ENCODE measurements at places on chromosomes 4 and X. TPM values are rescaled to one million over a fixed set of nuclear protein-coding genes. Genes with fewer than 3 reads are reported as not detected.

Gene NXF2
- total RNA-seq, result not detected

Gene CFI
- 2.2 TPM for total RNA-seq

Gene VCX3B
- 0.93 TPM for total RNA-seq

Gene TRAPPC11
- 31.7 TPM for total RNA-seq

Gene NFXL1
- total RNA-seq, result 15.5 TPM

Gene OTUD4
- total RNA-seq, result 44.2 TPM

Gene SMC1A
- total RNA-seq, result 162 TPM

Gene PCDH11X
- total RNA-seq, result not detected

Gene RPGR
- not detected for total RNA-seq

Gene SPANXB1
- total RNA-seq, result 31.4 TPM

- H3K27ac ChIP-seq, result no peak overlapping the region
- H3K36me3 ChIP-seq, result no peaks in the 10 kb centered on the region
- H3K4me1 ChIP-seq, result no peaks in the 10 kb centered on the region
- no peak for DNase-seq
- no peak overlapping the region for H3K4me3 ChIP-seq
- H3K27me3 ChIP-seq, result no peaks in the 10 kb centered on the region
Measured at GRCh38 chr4:147960971-147961370, 229.1 kb downstream of the ARHGAP10 start.

GRCh38 chrX:105653891-105654290, 168.4 kb upstream of the NRK start:
- H3K27ac ChIP-seq, result no peak overlapping the region
- H3K4me1 ChIP-seq, result no peaks in the 10 kb centered on the region
- H3K36me3 ChIP-seq, result no peaks in the 10 kb centered on the region
- no peak overlapping the region for H3K4me3 ChIP-seq

- no peak overlapping the region for H3K27ac ChIP-seq
- H3K4me1 ChIP-seq, result no peaks in the 10 kb centered on the region
- no peak for DNase-seq
- H3K36me3 ChIP-seq, result no peaks in the 10 kb centered on the region
Measured at GRCh38 chr4:105092356-105092755, 54.3 kb upstream of the TET2 start.

DNA sequence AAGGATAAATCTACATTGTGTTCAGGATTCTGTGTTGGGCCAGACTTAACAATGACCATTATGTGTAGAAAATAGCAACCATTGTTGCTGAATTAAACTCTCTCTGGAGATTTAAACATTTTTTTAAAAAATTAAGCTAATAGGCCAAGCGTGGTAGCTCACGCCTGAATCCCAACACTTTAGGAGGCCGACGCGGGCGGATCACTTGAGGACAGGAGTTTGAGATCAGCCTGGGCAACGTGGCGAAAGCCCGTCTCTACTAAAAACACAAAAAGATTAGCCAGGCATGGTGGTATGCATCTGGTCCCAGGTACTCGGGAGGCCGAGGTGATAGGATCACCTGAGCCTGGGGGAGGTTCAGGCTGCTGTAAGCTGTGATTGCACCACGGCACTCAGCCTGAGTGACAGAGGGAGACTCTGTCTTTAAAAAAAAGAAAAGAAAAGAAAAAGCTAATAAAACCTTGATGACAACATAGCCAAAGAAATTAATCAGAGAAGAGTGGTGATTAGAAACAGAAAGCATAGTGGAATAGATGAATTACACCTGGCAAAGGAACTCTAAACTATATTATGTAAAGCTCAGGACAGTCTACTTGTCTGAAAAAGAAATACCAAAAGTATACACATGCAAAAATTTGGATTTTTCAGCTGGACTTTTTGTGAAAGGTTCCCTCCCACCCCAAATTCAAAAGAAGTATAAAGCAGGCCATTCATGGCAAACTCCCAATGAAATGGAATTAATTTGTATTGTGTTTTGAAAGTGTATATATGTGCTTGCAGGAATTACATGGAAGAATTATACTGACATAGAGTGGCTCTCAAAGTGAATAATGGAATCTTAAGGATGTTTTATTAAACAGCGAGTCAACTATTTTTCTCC, 21.9 kb downstream of the PLS3 start:
- no peak for DNase-seq
- H3K4me1 ChIP-seq, result no peaks in the 10 kb centered on the region
- no peaks in the 10 kb centered on the region for H3K36me3 ChIP-seq

- no peak overlapping the region for H3K4me3 ChIP-seq
- DNase-seq, result peak; percentile 55
- no peaks in the 10 kb centered on the region for H3K4me1 ChIP-seq
- H3K27ac ChIP-seq, result no peak overlapping the region
Measured at GRCh38 chr4:154622598-154622997, 10.1 kb upstream of the FGG start.

DNA sequence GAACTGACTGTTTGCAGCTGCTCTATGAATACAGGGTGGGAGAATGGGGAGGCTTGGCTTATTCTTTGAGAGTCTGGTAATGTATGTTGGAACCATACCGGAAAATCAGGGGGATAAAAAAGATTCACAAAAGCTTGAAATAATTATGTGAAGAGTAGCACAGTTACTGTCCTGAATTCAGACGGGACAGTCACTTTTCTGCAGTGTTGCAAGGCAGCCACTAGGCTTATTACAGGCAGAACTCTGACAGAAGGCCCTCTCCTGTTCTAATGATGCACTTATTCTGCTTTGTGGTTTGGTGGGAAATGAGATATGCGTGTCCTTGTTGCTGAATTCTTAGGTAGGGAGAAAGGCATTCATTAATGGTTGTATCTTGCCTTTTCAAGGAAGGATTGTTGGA, 37.2 kb downstream of the GUCY1B1 start:
- no peak overlapping the region for H3K4me3 ChIP-seq
- no peaks in the 10 kb centered on the region for H3K36me3 ChIP-seq
- H3K27ac ChIP-seq, result no peak overlapping the region
- no peaks in the 10 kb centered on the region for H3K4me1 ChIP-seq

DNA sequence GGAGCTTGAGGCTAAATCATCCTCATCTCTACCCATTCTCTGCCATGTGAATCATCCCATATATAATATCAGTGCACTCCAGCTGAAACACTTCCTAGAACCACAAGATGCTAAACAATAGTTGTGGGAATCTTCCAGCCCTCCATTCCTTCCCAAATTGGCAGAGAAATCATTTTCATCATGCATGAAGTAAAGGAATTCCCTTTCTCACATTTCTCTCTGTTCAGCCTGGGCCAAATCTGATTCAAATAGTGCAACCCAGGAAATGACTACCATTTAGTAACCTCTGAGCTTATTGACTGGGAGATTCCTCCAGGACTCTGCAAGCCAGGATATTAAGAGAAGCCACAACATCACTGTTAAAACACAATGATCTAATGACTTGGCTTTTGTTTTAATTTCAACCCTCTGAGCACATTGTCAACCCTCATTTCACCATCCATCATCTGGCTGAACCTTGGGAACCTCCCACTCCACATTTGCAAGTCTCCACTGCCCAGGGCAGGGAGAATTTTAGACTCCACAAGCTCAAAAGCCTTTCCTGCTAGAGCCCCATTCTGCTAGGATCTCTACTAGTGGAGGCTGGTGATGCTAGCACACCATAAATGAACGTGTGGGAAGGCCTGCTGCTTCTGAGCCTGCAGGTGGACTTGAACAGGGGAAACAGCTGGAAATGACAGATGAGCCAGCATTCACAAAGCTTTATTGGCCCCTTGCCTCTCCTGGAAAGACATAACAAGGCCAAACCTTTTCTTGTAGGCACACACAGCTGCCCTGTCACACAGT, 133.9 kb downstream of the TET2 start:
- H3K27ac ChIP-seq, result no peak overlapping the region
- no peak overlapping the region for H3K4me3 ChIP-seq
- no peak for DNase-seq
- no peaks in the 10 kb centered on the region for H3K4me1 ChIP-seq
- no peaks in the 10 kb centered on the region for H3K27me3 ChIP-seq
- no peaks in the 10 kb centered on the region for H3K36me3 ChIP-seq

- no peak overlapping the region for H3K27ac ChIP-seq
- H3K4me3 ChIP-seq, result no peak overlapping the region
- no peaks in the 10 kb centered on the region for H3K27me3 ChIP-seq
Measured at GRCh38 chr4:140054861-140055260, 99.1 kb downstream of the MAML3 start.

- H3K27ac ChIP-seq, result no peak overlapping the region
- no peaks in the 10 kb centered on the region for H3K27me3 ChIP-seq
- no peaks in the 10 kb centered on the region for H3K4me1 ChIP-seq
- no peak for DNase-seq
Measured at GRCh38 chr4:100609810-100610209, 92.0 kb upstream of the EMCN start.

GRCh38 chr4:133812236-133812635, 389.4 kb downstream of the PABPC4L start:
- H3K27ac ChIP-seq, result no peak overlapping the region
- no peak for DNase-seq
- no peaks in the 10 kb centered on the region for H3K36me3 ChIP-seq
- H3K4me1 ChIP-seq, result no peaks in the 10 kb centered on the region
- H3K27me3 ChIP-seq, result no peaks in the 10 kb centered on the region

- no peak for DNase-seq
- H3K27ac ChIP-seq, result no peak overlapping the region
- no peaks in the 10 kb centered on the region for H3K4me1 ChIP-seq
- no peaks in the 10 kb centered on the region for H3K27me3 ChIP-seq
- no peak overlapping the region for H3K4me3 ChIP-seq
Measured at GRCh38 chr4:69831646-69832325, 28.2 kb downstream of the SULT1E1 start.

- no peaks in the 10 kb centered on the region for H3K4me1 ChIP-seq
- H3K27me3 ChIP-seq, result no peaks in the 10 kb centered on the region
- no peak overlapping the region for H3K4me3 ChIP-seq
- no peaks in the 10 kb centered on the region for H3K36me3 ChIP-seq
Measured at GRCh38 chrX:48606091-48606490, 8.8 kb downstream of the WDR13 start.

- H3K36me3 ChIP-seq, result no peaks in the 10 kb centered on the region
- no peaks in the 10 kb centered on the region for H3K4me1 ChIP-seq
- DNase-seq, result no peak
- H3K27me3 ChIP-seq, result no peaks in the 10 kb centered on the region
Measured at GRCh38 chr4:133096972-133097371, 52.1 kb upstream of the PCDH10 start.

DNA sequence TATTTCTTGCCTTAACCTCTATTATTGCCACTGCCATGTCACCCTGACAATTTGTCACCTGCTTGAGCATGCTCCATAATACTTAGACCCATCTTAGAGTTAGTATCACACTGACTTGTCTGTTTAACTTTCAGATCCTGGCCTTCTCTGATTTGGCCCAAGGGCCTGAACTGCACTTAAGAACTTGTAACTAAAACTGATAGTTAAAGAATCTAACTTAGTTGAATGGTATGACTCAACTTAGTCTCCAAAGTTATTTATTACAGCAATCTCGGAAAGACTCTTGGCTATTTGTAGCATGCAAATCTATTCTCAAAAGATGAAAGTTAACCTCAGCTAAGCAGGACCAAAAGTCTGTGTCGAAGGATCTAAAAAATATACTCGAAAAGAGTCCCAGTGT, 72.3 kb downstream of the IGSF1 start:
- no peaks in the 10 kb centered on the region for H3K36me3 ChIP-seq
- H3K27ac ChIP-seq, result no peak overlapping the region
- H3K4me3 ChIP-seq, result no peak overlapping the region
- H3K4me1 ChIP-seq, result no peaks in the 10 kb centered on the region

DNA sequence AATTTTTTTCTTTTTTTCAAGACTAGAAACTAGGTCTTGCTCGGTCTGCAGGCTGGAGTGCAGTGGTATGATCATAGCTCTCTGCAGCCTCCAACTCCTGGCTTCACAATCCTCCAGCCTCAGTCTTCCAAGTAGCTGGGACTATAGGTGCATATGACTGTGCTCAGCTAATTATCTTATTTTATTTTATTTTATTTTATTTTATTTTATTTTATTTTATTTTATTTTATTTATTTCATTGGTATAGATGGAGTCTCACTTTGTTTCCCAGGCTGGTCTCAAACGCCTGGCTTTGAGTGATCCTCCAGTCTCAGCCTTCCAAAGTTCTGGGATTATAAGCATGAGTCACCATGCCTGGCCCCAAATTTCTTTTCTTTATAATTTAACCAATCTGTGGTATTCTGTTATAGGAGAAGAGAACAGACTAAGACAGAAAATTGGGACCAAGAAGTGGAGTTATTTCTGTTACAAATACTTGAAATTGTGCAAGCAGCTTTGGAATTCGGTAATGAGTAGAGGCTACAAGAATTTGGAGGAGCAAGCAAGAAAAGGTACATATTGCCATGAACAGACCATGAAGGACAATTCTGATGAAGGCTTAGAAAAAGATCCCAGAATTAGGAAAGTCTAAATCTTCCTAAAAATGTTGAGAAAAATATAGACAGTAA, 4.0 kb upstream of the PRDM5 start:
- no peaks in the 10 kb centered on the region for H3K4me1 ChIP-seq
- H3K27me3 ChIP-seq, result no peaks in the 10 kb centered on the region
- H3K27ac ChIP-seq, result no peak overlapping the region
- no peak for DNase-seq

DNA sequence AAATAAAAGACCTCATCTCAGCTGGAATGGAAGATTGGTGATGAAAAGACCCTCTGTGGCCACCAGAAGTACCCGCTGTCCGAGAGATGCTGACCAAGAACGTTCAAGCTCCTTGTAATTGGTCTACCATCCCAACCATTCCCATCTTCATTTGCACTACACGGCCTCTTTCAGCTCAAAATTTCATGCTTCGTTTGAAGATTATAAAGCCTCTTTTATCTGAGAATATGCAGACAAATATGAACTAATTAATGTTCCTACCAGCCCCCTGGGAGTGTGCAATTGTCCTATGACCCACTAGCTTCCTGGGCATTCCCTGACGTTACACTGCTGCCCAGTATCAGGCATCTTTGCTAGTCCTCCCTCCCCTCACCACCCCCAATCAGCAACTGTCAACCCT, 583.7 kb downstream of the MID1IP1 start:
- H3K4me1 ChIP-seq, result no peaks in the 10 kb centered on the region
- H3K4me3 ChIP-seq, result no peak overlapping the region
- no peaks in the 10 kb centered on the region for H3K27me3 ChIP-seq
- H3K36me3 ChIP-seq, result no peaks in the 10 kb centered on the region

- no peak overlapping the region for H3K27ac ChIP-seq
- no peaks in the 10 kb centered on the region for H3K36me3 ChIP-seq
- no peak for DNase-seq
- no peaks in the 10 kb centered on the region for H3K4me1 ChIP-seq
- H3K27me3 ChIP-seq, result no peaks in the 10 kb centered on the region
Measured at GRCh38 chr4:133668061-133668851, 519.2 kb downstream of the PCDH10 start.

DNA sequence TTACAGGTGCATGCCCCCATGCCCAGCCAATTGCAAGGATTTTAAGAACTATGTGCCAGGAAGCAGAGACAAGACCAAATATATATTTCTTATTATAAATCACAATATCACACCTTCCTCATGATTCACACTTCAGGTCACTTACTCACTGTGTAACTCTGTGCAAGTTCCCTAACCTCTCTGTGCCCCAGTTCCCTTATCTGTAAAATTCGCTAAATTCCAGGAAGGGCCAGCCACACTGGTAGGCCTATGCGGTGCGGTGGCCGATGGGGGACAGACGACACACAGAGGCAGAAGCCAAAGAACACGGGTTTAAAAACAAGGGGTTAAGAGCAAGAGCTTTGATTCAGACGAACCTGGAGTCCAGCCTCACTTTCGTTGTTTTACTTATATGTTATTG, 2.8 kb downstream of the TRIM2 start:
- no peak overlapping the region for H3K4me3 ChIP-seq
- H3K4me1 ChIP-seq, result peaks cover 15% of the 10 kb centered on the region
- H3K36me3 ChIP-seq, result no peaks in the 10 kb centered on the region
- H3K27me3 ChIP-seq, result no peaks in the 10 kb centered on the region
- no peak overlapping the region for H3K27ac ChIP-seq
- no peak for DNase-seq

GRCh38 chrX:66074920-66075879, 35.3 kb upstream of the VSIG4 start:
- H3K27ac ChIP-seq, result no peak overlapping the region
- H3K36me3 ChIP-seq, result no peaks in the 10 kb centered on the region
- no peak for DNase-seq
